Foreskin keratinocyte (primary cell): ENCODE measurements at places on chromosomes 16 and 17. TPM values are rescaled to one million over a fixed set of nuclear protein-coding genes. Genes with fewer than 3 reads are reported as not detected.

Gene FBXW10B
- 1.4 and 2.3 TPM in 2 replicates for total RNA-seq

Gene KRT23
- 0.71 and 1.1 TPM in 2 replicates for total RNA-seq

Gene CD19
- not detected in 2 replicates for total RNA-seq

Gene PRSS27
- 0.21 and 0.31 TPM in 2 replicates for total RNA-seq

Gene GSG1L
- not detected in 2 replicates for total RNA-seq

Gene FBXO47
- not detected in 2 replicates for total RNA-seq

Gene CCL7
- not detected in 2 replicates for total RNA-seq

Gene RBFOX1
- not detected in 2 replicates for total RNA-seq

Gene KCNJ2
- 0.10 and 0.28 TPM in 2 replicates for total RNA-seq

Gene SLC13A5
- 0.74 and 1.4 TPM in 2 replicates for total RNA-seq

Gene CCL16
- not detected in 2 replicates for total RNA-seq

Gene RGS9
- total RNA-seq: 4.2 and 4.5 TPM in 2 replicates

Gene OR1E2
- not detected in 2 replicates for total RNA-seq

Gene CDH3
- total RNA-seq: 449 and 561 TPM in 2 replicates

Gene PPM1D
- 5.0 and 5.2 TPM in 2 replicates for total RNA-seq

Gene HP
- not detected in 2 replicates for total RNA-seq

Gene NPIPB6
- 0.21 and 0.58 TPM in 2 replicates for total RNA-seq

Gene SULT1A2
- total RNA-seq: 0.25 TPM in 1 of 2 replicates, not detected in the other

Gene PDPR
- total RNA-seq: 13.9 and 20.4 TPM in 2 replicates

Gene CCDC40
- total RNA-seq: 1.3 and 2.1 TPM in 2 replicates

Gene TBC1D3G
- total RNA-seq: not detected in 2 replicates

Gene GPT2
- total RNA-seq: 15.0 and 23.4 TPM in 2 replicates

Gene KRTAP16-1
- not detected in 2 replicates for total RNA-seq

Gene ATP2C2
- total RNA-seq: 0.17 and 0.25 TPM in 2 replicates

Gene OTOP3
- not detected in 2 replicates for total RNA-seq

Gene GFER
- 30.1 and 34.2 TPM in 2 replicates for total RNA-seq

Gene GOSR2
- total RNA-seq: 34.6 and 41.1 TPM in 2 replicates

Gene KRTAP4-4
- not detected in 2 replicates for total RNA-seq

Gene TEX14
- 0.04 TPM in 1 of 2 replicates, not detected in the other for total RNA-seq

Gene CIAPIN1
- 49.2 and 56.6 TPM in 2 replicates for total RNA-seq

Gene ARHGAP23
- 46.2 and 49.4 TPM in 2 replicates for total RNA-seq

Gene C16orf54
- total RNA-seq: not detected in 2 replicates

Gene PRDM7
- total RNA-seq: not detected in 2 replicates

Gene RAB37
- total RNA-seq: not detected in 2 replicates
